ENCODE measurements at places on chromosomes 6 and 20. TPM values are rescaled to one million over a fixed set of nuclear protein-coding genes. Genes with fewer than 3 reads are reported as not detected.

Gene GPLD1
- total RNA-seq: 0.29 TPM

Gene BMP7
- total RNA-seq: not detected

Gene MRPS10
- total RNA-seq: 40.3 TPM

DNA sequence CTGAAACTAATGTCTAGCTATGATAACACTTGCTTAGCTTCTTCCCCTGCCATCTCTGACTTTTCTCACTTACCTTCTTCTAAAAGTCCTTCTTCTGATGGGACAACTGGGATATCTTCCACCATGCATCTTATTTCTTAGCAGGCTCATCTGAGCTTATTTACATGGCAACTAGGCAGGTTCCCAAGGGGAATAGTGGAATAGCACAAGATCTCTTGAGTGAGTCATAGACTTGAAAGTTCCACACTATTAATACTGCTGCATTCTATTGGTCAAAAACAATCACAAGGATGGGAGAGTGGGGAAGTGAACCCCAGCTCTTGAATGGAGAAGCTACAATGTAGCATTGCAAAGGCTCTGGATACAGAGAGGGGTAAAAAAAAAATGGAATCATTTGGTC lies 142.1 kb downstream of the HAO1 start:
- H3K4me3 ChIP-seq: no peak overlapping the region
- no peaks in the 10 kb centered on the region for H3K4me1 ChIP-seq
- H3K27me3 ChIP-seq: no peaks in the 10 kb centered on the region
- no peaks in the 10 kb centered on the region for H3K36me3 ChIP-seq

GRCh38 chr6:106037060-106037459 lies 49.1 kb upstream of the PRDM1 start:
- peaks cover 18% of the 10 kb centered on the region for H3K4me1 ChIP-seq
- H3K27me3 ChIP-seq: no peaks in the 10 kb centered on the region
- H3K27ac ChIP-seq: peak overlapping the region; percentile 49
- peaks cover 4% of the 10 kb centered on the region for H3K36me3 ChIP-seq

Gene TSBP1
- not detected for total RNA-seq

- no peaks in the 10 kb centered on the region for H3K4me1 ChIP-seq
- H3K27ac ChIP-seq: no peak overlapping the region
- no peaks in the 10 kb centered on the region for H3K36me3 ChIP-seq
- H3K27me3 ChIP-seq: no peaks in the 10 kb centered on the region
- no peak overlapping the region for H3K4me3 ChIP-seq
- no peak for DNase-seq
Measured at GRCh38 chr6:145155873-145156782, 579.2 kb downstream of the EPM2A start.

DNA sequence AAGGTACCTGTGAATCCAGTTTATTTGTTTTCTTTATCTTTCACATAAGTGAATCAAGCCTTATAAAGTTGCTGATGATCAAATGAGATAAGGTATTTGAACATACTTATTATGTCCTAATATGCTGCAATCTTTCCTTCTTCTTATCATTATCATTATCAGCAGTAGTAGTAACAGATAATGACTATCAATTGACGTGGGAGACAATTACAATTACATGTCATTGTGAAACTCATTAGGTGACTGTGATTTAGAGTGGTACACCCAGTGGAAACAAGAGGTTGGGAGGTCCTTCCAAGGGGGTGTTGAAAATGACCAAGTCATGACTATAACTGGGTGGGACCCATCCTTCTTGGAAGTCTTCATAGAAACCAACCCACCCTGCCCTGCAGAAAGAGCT lies 2.8 kb downstream of the CLIC5 start:
- peaks cover 10% of the 10 kb centered on the region for H3K27me3 ChIP-seq
- H3K27ac ChIP-seq: peak overlapping the region; percentile 32
- H3K36me3 ChIP-seq: no peaks in the 10 kb centered on the region
